ENCODE measurements at places on chromosomes 1 and 21.

DNA sequence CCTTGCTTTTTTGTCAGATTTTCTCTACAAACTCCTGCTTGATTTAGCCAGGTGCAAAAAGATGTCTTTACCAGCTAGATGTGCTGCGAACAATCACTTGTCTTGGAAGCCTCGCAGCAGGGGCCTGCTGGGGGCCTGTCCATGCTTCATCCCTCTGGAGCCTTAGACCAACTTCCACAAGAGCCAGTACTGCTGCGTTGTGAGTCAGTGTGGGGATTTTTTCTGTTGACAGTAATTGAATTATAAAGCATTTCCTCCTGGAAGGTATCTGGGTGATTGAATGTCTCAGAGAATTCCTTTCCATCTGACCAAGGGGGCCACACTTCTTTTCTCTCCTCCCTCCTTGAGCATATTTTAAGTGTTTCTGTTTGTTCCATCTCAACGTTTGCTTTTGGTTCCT lies 40.4 kb upstream of the LDLRAP1 start:
- no peak for DNase-seq

GRCh38 chr1:185528084-185528676 lies 206.0 kb upstream of the HMCN1 start:
- DNase-seq, result no peak

DNA sequence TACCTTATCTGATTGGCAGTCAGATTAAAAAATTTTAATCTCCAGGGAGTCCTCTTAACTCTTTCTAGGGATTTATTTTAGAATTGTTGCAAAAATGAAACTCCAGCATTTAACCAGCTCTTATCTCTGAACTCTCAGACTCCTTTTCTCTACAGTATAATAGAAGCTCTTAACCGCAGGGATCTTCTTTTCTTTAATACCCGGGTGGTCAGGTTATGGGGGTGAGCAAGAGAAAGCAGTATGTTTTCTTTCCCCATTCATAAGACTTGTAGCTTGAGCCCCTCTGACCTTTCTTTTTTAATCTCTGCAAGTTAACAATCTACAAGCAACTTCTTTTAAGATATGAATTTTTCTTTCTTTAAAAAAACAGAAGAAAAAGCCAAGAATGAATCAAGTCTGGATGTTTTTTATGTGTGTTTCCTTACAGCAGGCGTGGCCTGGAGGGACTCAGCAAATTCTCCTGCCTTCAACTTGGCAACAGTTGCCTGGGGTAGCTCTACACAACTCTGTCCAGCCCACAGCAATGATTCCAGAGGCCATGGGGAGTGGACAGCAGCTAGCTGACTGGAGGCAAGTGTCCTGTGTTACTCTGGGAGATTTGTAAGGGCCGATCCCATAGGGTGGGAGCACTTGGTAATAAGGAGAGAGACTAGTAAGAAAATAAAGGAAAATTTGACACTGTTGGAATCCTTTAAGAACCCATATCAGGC lies 13.4 kb upstream of the OLFML3 start:
- DNase-seq, result no peak

- DNase-seq, result no peak
Measured at GRCh38 chr1:5526385-5526750, 465.9 kb downstream of the NPHP4 start.

DNA sequence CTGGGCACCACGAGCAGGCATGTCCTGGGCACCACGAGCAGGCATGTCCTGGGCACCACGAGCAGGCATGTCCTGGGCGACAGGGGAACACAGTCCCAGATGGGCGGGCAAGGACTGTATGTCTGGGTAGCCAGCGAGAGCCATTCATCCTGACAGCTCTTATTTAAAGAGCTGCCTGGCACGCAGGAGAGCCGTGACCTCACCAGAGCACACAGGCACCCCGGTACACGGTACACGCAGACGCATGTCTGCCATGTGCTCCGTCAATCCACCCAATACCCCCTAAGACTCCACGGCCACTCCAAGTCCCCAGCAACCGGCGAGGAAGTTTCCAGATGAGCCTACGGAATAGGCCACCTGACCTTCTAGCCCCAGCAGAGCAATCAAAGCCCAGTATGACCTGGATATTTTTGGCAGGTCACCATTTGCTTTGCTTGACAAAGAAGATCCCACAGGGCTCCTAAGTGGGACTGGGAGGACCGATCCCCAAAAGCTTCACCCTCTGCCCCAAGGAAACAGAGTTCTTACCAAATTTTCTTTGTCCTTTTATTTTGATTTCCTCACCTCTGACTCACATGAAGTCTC lies 51.7 kb downstream of the CASZ1 start:
- no peak for DNase-seq

- DNase-seq, result no peak
Measured at GRCh38 chr21:17105932-17106331, 406.9 kb upstream of the CXADR start.

DNA sequence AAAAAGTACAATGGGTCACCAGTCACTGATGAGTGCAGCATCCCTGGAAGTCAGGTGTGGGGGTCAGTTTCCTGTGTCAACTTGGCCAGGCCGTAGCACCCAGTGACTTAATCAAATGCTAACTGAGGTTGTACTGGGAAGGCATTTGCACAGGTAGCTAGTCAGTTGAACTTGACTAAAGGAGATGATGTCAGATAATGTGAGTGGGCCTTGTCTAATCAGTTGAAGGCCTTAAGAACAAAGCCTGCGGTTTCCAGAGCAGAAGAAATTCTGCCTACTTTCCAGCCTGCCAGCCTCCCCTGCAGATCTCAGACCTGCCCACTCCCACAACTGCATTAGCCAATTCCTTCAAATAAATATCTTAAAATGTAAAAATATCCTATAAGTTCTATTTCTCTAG lies 57.1 kb downstream of the ERG start:
- no peak for DNase-seq

DNA sequence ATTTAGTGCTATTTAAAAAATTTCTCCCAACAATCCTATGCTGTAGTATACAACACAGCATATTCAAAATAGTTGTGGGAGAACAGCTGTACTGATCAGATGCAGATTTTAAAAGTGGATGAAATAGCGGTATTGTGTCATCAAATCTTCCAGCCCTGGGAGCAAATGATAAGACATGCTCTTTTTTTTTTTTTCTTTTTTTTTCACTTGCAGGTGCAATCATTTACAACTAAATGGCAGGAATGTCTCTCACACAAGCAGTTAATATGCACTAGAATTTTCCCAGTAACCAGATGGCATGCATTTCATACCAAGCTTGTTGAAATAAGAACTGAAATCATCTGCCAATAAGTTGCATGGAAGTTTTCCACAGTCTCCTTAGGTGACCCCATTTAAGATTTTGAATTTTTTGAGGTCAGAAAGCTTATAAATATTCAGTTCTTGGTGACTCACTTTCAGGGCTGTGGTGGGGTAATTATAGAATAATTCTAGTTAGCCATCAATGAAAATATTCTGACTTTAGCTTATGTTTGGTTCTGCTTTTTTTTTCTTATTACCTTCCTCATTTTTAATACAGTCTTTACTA lies 623.9 kb upstream of the NR5A2 start:
- DNase-seq, result no peak

DNA sequence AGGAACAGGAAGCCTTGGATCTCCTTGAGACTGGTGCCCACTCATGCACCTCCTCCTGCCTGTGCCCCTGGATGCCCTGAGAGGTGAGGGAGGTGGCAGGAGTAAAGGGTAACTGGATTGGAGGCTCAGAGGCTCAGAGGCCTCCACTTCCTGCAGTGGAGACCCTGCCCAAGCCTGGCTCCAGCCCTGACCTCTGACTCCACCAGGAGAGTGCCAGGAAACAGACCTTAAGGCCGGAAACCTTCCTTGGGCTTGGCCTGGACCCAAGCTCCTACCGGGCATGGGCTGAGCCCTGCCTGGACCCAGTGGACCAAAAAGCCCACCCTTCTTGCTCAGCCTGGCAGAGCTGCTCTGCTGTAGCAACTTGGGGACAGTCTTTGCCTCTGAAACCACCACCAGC lies 15.0 kb upstream of the CELA3B start:
- DNase-seq, result no peak

DNA sequence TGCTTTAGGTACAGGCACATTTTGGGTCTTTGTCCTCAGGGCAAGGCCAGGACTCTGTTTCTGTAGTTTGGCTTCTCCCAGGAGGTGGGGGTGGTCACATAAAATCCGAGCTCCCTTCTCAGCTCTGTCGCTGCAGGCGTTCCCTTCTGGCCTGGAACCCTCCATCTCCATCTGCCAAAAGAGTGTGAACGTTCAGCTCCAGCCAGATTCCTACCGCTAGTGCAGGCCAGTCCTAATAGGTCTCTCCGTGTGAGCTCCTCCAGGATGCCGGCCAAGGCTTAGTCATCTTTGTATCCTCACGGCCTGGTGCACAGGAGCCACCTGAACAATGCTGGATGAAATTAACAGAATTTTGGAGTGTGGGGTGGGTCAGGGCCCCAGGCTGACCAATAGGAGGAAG lies 19.9 kb upstream of the KCNA10 start:
- DNase-seq, result no peak

- peak; percentile 7 for DNase-seq
Measured at GRCh38 chr1:63651161-63651701, 58.0 kb downstream of the PGM1 start.

DNA sequence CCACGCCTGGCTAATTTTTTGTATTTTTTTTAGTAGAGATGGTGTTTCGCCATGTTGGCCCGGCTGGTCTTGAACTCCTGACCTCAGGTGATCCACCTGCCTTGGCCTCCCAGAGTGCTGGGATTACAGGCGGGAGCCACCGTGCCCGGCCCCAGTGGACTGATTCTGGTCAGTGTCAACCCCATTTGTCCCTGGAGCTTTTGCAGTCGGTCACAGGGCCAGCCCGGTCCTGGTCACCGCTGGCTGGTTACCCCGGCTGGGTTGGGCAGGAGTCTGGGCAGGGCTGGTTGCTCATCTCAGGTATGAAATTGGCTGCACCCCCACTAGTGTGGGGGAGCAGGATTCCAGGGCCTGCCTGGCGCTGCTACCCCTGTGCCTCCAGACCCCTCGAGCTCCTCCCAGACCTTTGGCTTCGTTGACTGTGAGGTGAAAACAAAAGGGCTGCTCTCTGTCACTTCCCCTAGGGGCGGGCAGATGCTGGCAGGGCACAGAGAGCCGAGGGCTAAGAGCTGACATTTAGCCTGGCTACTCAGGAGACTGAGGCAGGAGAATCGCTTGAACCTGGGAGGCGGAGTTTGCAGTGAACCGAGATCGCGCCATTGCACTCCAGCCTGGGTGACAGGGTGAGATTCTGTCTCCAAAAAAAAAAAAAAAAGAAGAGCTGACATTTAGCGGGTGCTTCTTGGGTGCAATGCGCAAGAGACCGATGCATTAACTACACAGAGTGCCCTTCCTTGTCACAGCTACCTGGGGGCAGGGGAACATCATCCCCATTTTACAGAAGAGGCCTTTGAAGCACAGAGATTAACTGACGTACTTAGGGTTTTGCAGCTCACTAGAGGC lies 10.6 kb downstream of the TNFRSF1B start:
- DNase-seq, result peak; percentile 24

DNA sequence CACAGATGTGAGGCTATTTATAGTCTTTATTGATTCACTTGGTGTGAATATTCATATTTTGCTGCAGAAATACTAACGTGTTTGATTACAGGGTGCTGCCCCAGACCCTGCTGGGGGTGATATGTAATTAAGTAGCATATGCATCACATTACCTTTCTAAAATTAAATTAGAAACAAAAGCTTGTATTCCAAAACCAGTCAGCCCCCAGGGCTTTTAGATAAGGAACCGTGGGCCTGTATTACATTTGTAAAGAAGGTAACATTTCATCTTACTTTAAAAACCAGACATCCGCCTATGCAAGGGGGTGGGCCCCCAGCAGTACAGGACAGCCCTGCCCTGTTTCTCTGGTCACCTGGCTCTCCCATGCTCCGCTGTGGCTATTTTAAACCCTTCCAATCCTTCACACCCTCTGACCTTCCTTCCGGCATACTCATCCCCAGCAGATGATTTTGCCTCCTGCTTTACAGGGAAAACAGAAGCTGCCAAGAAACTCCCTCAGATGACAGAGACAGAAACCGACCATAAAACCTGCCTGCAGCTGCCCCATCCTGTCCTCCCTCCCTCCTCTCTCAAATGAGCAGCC lies 22.0 kb upstream of the KCNC4 start:
- DNase-seq, result no peak

GRCh38 chr21:45164124-45164511 lies 89.7 kb downstream of the ADARB1 start:
- no peak for DNase-seq

DNA sequence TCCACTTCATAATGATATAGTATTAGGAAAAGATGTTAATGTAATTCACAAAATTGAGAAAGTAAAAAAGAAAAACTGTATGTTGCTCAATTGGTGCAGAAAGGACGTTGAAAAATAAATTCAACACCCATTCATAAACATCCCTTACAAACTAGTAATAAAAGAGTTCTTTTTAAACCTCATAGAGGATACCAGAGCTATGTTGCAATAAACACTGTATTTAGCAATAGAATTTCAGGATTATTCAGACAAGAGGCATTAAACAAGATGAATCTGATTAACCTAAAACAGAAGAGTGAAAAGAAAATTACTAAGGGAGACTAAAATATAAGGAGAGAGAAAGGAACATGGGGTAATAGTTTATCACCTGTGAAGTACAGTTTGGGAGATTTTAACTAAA lies 154.8 kb downstream of the NTPCR start:
- DNase-seq, result no peak

GRCh38 chr21:38329162-38329561 lies 72.4 kb downstream of the KCNJ15 start:
- no peak for DNase-seq

GRCh38 chr1:65844821-65845534 lies 52.3 kb downstream of the PDE4B start:
- DNase-seq, result no peak

DNA sequence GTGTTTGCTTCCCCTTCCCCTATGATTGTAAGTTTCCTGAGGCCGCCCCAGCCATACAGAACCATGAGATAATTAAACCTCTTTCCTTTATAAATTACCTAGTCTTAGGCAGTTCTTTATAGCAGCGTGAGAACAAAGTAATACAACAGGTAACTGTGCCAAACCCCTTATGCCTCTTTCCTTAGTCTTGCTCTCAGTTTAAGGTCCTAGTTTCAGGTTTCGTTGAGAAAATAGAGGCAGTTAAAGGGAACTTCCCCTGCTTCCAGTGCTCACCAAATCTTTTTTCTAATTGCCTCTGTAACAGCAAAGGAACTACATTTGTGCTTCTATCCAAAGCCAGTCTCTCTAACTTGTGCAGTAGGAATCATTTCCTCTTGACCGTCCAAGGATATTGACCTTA lies 164.8 kb downstream of the PATJ start:
- no peak for DNase-seq

DNA sequence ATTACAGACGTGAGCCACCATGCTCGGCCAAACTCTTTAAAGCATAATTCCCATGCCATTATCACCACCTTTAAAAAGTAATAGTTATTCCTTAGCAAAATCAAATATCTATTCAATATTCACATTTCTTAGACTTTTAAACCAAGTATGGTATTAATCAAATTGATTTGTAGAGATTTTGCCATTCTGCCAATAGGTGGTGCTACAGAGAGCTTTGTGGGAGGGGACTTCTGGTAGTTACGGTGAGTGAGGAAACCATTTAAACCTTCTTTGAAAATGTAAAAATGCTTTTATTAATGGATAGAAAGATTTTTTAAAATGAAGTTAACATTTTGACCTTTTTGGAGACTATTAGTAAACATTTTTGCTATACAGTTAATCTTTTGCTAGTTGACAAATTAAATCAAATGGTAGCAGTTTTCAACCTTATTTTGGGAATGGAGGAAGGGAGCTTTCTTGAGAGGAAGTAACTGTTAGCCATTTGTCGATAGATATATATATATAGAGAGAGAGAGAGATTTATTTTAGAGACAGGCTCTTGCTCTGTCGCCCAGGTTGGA lies 19.3 kb downstream of the IARS2 start:
- DNase-seq, result no peak

Data from T follicular helper cell (primary cell).